ENCODE measurements at places on chromosomes 13 and 19. TPM values are rescaled to one million over a fixed set of nuclear protein-coding genes. Genes with fewer than 3 reads are reported as not detected.

DNA sequence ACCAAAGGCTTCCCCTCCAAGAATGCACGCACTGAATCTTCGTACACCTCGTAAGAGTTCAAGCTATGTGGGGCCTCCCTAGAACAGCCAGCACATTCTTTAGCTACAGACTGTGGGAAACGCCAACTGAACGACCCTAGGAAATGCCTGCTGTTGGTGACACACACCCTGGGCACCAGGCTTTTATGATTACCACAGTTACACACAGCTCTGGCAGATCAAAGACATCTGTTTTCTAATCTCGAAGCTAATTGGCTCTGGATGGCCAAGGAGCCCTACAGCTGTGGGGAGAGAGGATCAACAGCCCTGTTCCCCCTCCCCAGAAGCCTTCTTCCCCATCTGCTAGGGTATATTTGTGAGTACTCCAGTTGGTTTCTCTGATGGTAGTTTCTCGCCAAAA is 123.0 kb downstream of the COL4A1 start:
- peak; percentile 70 for DNase-seq

GRCh38 chr19:5974721-5975387 is 3.1 kb downstream of the RANBP3 start:
- no peak for DNase-seq

DNA sequence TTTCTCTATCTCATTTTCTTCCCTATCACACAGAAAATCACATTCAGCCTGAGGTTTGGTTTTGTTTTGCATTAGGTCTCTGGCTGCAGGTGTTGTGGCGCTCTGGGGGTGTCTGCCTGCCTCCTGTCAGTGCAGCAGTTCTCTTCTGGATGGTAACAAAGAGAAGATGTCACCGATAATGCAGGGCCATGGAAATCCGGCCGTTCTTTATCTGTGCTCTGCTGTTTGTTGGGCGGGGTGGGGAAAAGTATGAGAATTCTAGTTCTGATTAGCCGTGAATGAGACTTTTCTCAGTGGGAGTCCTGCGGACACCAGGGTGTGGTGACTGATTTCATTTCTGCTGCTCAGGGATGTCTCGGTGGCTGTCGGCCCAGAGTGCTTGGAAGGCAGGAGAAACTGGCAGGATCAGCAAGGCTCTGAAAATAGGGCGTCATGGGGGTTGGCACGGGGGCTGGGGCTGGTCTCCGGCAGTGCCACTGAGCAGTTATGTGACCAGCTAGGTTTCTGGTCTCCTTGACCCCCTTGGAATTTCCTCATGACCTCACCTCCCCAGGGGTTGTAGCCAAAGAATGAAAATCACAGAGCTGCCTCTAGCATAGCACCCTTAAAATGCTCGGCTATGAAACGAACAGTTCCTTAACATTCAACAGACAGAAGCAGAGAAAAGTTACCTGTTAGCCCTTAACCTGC is 5.0 kb downstream of the RNF113B start:
- peak; percentile 38 for DNase-seq

Gene CAPN12
- total RNA-seq = 0.31 TPM

DNA sequence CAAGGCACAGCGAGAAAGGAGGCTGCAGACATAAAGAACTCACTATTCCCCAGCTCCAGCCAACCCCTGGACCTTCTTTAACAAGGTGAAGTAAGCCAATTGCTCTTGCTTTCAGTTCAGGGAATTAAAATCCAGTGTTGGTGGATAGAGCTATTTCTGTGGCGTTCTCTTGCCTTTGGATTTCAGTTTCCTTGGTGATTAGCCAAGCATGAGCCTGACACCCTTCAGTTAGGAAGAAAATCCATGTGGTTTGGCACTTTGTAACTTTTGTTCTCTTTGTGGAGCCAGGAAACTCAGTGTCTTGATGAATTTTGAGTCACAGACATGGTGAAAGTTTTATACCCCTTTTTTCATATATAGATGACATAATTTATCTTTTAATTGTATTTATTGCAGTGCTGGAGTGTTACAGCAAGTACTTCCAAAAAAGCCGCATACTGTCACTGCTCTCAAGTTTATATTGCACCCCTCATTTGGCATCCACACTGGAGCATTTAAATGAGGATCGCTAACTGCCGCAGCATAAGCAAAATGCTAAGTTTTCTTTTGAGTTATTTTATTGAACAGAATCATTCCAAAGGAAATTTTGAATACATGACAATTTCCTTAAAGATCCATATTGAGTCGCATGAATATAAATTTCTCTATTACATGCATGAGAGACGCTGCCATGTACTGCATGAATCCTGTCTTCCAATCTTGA is 406.8 kb downstream of the MYO16 start:
- peak; percentile 6 for DNase-seq

Gene DHDH
- total RNA-seq = not detected

- DNase-seq = peak; percentile 79
Observed at GRCh38 chr13:75480671-75481175, 1.2 kb downstream of the TBC1D4 start.

GRCh38 chr13:25963674-25964073 is 88.1 kb downstream of the SHISA2 start:
- DNase-seq = no peak

Gene ZNF681
- 4.7 TPM for total RNA-seq
